ENCODE measurements at places on chromosomes 3 and 15. TPM values are rescaled to one million over a fixed set of nuclear protein-coding genes. Genes with fewer than 3 reads are reported as not detected.

GRCh38 chr3:99218468-99218867 is 317.0 kb upstream of the DCBLD2 start:
- DNase-seq: no peak

- DNase-seq: no peak
These were observed 1.1 kb downstream of the MTFMT start for GRCh38 chr15:65028338-65028737.

GRCh38 chr15:49904296-49904695 is 214.7 kb downstream of the ATP8B4 start:
- no peak for DNase-seq

DNA sequence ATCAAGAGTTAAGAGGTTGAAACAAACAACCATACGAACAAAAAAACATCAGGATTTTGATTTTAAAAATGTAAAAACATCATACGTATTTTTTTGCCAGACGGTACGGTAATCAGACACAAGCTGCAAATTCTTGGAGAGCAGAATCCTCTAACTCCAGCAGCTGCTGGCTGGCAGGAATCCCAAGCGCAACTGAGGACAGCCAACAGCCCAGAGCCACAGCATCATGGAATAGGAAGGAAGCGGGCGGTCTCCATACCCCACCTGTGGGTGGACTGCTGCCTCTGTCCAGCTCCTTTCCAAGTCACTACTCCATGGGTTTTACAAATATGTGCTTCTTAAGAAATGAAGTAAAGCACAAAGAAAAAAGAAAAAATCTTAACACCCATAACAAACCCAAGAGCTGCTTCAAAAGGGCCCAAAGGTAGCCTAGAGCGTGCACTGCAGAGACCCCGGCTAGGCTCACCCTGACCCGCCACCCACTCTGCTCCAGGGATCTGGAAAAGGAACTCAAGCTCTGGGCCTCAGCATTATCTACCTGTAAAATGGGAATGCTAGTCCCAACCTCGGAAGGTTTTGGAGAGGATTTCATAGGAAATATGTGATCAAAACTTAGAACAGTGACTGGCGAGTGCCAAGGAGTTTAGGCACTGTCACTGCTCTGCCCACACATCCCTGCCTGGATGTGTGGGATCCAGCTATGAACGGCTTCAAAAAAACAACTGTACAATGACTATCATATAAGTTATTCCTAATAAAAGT is 33.4 kb downstream of the ZXDC start:
- DNase-seq: no peak

- DNase-seq: no peak
These were observed 148.3 kb downstream of the LRRC28 start for GRCh38 chr15:99399618-99400017.

GRCh38 chr15:86865920-86866319 is 786.2 kb downstream of the AGBL1 start:
- no peak for DNase-seq

DNA sequence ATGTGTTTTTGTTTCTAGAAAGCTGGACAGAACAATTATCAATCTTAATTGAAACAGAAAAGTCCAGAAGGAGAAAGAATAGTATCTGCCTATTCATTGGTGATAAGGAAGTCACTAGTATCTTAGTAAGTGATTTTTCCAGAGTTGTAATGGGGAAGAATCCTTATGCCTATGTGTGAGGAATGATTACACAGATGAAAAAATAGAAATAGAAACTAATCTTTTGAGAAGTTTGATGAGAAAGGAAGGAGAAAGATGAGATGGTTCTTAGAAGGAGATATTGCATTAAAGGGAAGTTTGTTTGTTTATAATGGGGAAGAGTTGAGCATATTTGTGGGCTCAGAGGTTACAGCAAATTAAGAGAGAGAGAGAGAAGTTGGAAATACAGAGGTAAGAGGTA is 42.7 kb upstream of the CBLB start:
- no peak for DNase-seq

DNA sequence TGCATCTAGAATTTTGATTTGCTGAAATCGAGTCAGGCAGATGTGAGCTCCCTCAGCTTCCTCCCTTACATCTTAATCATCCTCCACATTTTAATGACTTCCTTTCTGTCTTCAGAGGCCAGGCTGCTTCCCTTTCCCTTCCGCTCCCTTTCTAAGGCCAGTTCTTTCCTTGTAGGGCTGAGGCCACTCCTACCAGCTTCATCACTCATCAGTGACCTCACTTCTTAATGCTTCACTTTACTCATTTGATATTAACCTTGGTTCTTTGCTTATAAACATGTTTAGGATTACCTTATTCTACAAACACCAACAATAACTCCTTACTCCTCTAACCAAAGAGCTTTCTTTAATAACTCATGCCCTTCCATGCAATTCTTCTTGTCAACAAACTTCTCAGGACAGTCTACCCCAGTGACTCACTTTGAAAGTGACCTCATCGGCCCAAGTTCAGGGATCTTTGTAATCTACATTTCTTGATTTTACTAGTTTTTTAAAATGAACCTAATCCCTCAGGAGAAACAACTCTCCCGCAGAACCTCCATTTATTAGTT is 23.9 kb downstream of the ILDR1 start:
- DNase-seq: no peak

DNA sequence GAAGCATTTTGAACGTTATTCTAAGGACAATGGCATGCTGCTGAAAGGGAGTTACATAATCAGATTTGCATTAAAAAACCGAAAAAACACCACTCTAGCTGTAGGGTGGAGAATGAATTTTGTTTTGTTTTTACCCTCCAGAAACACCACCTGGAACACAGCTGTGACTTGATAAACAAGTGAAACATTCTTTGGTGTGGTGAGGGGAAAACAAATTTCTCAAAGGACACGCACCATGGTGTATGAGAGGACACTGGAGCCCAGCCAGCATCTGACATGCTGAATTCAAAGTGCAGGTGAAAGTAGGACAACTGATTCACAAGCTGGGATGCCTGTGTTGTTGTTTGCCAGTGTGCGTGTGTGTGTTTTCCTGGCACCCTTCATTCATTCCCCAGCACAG is 554.5 kb upstream of the TBL1XR1 start:
- no peak for DNase-seq

- DNase-seq: no peak
These were observed 52.3 kb upstream of the FGF7 start for GRCh38 chr15:49370782-49371181.

DNA sequence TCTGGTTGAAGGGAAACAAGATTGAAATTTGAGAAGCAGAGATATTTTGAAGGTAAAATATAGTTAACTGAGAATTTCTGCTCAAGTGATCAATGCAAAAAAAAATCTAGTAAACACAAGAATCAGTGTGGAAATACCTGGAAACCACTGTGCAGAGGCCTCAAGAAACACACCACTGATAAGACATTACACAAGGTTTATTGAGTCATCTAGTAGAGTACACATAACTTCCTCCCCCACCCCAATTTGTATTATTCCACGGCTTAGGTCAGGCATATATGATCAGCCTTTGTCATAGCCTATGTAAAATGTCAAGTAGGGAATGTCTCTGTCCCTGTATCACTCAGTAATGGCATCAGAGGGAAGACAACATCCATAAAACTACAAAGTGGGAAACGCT is 447.8 kb upstream of the BCHE start:
- no peak for DNase-seq

- DNase-seq: no peak
These were observed 67.5 kb downstream of the CHST2 start for GRCh38 chr3:143187111-143187510.

DNA sequence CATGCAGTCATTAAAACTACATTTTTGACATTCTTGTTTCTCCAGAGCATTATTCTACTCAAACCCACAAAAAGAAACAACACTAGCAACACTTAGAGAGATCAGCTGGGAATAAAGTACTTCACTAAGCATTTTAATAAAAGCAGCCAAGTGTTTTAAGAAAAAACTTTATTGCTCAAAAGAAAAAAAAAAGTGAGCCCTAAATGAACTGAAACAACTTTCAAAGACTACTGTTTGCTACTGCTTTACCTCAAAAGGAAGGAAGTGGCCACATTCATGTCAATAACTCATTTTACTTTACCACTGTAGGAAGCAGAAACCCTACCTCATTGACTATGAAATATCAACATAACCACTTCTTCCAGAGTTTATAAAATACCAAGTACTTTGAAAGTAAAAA is 91.3 kb downstream of the UACA start:
- no peak for DNase-seq

- DNase-seq: no peak
These were observed 4.8 kb downstream of the PAQR9 start for GRCh38 chr3:142958707-142959106.

GRCh38 chr3:102158080-102158740 is 276.6 kb upstream of the ZPLD1 start:
- no peak for DNase-seq

GRCh38 chr3:102714567-102714966 is 279.8 kb downstream of the ZPLD1 start:
- DNase-seq: no peak

DNA sequence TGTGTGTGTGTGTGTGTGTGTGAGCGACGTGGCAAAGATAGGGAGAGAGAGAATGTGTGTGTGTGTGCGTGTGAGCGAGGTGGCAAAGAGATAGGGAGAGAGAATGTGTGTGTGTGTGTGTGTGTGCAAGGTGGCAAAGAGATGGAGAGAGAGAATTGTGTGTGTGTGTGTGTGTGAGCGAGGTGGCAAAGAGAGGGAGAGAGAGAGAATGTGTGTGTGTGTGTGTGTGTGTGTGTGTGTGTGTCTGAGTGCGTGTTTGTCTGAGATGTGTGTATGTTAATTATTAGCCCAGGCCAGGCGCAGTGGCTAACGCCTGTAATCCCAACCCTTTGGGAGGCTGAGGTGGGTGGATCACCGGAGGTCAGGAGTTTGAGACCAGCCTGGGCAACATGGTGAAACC is 154.6 kb upstream of the RGMA start:
- DNase-seq: no peak

The ECE2 gene
- total RNA-seq: not detected

The GMPPB gene
- 15.6 TPM for total RNA-seq

The CLDN18 gene
- total RNA-seq: not detected

The FANCD2OS gene
- total RNA-seq: not detected

The TMEM266 gene
- 0.38 TPM for total RNA-seq

The GOLGA6L10 gene
- total RNA-seq: 0.72 TPM

The C3orf49 gene
- total RNA-seq: not detected

The NOX5 gene
- 0.56 TPM for total RNA-seq
